Fibroblast of lung (primary cell): ENCODE measurements at places on chromosomes 12 and 14. TPM values are rescaled to one million over a fixed set of nuclear protein-coding genes. Genes with fewer than 3 reads are reported as not detected.

Gene ACOT6
- total RNA-seq: not detected in 2 replicates

Gene MSRB3
- 31.3 and 46.9 TPM in 2 replicates for total RNA-seq

Gene FAM222A
- under 0.01 TPM in 1 of 2 replicates, not detected in the other for total RNA-seq

Gene SMOC1
- not detected in 2 replicates for total RNA-seq

Gene BEST3
- total RNA-seq: not detected in 2 replicates

Gene FOXN4
- not detected in 2 replicates for total RNA-seq

- DNase-seq: no peak
Observed at GRCh38 chr14:24130717-24131548, 474 bp downstream of the FITM1 start.

GRCh38 chr14:63435838-63436237 is 107.3 kb downstream of the PPP2R5E start:
- peak; percentile 50 for DNase-seq

DNA sequence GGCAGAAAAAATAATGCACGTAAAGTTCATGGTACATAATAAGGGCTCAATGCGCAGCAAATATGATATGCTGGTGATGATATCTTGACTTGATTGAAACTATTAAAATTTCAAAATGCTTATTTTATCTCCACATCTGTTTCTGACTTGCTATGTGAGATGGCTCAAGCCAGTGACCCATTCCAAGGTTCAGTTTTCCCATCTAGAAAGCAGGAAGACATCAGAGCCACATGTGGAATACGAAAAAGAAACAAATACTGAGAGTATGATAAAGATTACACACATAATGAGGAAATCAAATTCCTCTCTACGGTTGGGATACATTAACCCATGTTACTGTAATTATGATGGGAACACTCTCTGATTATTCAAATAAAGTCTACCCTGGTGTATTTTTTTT is 24.0 kb upstream of the TSPAN11 start:
- DNase-seq: no peak

DNA sequence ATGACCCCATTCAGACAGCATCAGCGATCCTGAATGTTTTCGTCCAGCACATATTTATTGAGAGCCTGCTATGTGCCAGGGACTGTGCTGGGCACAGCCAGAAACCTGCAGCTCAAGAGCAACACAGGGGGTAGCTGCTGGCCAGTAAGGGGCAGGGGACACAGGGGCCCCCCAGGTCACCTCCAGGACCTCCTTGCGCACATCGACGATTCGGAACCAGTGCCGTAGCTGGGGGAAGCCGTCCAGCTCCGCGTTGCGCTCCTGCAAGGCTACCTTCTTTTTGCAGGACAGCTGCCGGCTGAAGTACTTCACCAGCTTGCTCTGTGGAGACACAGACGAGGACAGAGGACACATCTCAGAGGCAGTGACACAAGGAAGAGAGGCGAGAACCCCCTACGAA is 108.7 kb downstream of the KSR2 start:
- no peak for DNase-seq

DNA sequence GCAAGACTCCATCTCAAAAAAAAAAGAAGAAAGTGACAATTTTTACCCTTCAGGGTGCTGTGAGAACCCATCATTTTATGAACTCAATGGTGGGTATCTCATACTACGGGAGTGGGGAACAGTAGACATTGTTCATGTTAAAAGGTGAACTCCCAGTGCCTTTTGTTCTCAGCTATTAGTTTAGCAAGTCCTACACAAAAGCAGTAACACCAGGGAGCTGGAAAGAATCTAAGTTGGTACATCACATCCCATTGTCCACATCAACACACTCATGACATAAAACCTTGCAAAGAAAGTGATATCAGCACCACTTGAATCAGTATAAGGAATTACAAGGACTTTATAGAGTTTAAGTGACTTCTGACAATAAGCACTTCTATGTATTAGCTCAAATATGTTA is 47.4 kb upstream of the ABCC9 start:
- DNase-seq: no peak

DNA sequence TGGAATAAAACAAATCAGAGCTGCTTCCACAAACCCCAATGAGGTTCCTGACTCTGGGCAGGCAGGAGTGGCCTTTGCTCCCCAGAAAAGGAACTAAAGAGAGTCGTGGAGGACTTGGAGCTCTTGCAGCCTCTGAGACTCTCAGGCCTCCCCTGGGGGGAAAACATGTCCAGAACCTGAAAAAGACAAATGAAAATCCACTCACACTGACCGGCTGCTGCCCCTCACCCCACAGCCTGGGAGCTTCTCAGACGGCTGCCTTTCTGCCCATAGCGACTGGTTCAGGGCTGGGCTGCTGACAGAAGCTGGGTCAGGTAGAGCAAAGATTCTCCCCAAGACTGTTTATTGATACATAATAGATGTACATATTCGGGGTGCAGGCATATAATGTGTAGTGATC is 356.0 kb downstream of the ADGRD1 start:
- no peak for DNase-seq

DNA sequence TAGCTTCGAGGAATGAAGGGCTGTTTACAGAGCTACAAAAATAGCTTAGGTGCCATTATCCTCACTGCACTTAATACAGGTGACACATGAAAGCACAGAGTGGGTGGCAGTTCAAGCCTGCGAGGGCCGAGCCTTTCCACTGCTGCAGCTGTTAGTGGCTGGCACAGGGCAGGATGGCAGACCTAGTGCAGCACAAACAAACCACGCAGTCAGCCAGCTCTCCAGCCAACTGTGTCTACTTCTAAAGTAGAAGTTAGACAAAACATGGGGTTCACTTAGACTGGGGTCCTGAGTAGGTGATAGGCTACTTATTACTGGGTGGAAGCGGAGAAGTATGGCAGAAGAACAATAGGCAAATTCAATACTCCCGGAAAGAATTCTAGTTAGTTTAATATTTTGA is 95.4 kb downstream of the DUSP16 start:
- no peak for DNase-seq

GRCh38 chr12:3417937-3418462 is 73.0 kb upstream of the PRMT8 start:
- DNase-seq: no peak

DNA sequence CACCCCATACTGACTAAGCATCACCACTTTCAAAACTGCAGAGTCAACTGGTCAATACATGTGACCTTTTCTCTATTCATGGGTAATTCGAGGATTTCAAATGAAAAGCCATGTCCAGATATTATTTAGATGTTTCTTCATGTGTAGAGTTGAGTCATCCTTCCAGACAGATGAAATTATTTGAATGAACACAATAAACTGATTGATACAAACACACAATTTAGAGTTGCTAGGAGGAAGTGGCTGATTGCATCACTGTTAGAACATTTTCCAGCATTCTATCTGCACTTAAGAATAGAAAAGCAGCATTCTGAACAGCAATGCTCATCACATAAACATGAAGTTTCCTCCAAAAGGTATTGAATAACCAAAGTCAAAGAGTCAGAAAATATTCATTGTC is 273.5 kb upstream of the SOX5 start:
- peak; percentile 83 for DNase-seq
